ENCODE measurements at places on chromosomes 4 and X.

GRCh38 chrX:129606918-129607317, 47.8 kb downstream of the APLN start:
- peak; percentile 47 for DNase-seq

GRCh38 chr4:183142571-183143550, 43.8 kb downstream of the WWC2 start:
- DNase-seq: no peak

GRCh38 chr4:152352215-152352614, 183.7 kb downstream of the FBXW7 start:
- DNase-seq: no peak

- DNase-seq: no peak
Measured at GRCh38 chr4:152281822-152282221, 254.1 kb downstream of the FBXW7 start.

GRCh38 chrX:72128183-72128834, 3.4 kb downstream of the RTL5 start:
- DNase-seq: no peak

GRCh38 chrX:17030092-17030491, 83.6 kb downstream of the REPS2 start:
- no peak for DNase-seq

- DNase-seq: no peak
Measured at GRCh38 chr4:87734084-87734483, 65.3 kb upstream of the IBSP start.

- DNase-seq: no peak
Measured at GRCh38 chr4:158572608-158573007, 50.9 kb downstream of the RXFP1 start.

DNA sequence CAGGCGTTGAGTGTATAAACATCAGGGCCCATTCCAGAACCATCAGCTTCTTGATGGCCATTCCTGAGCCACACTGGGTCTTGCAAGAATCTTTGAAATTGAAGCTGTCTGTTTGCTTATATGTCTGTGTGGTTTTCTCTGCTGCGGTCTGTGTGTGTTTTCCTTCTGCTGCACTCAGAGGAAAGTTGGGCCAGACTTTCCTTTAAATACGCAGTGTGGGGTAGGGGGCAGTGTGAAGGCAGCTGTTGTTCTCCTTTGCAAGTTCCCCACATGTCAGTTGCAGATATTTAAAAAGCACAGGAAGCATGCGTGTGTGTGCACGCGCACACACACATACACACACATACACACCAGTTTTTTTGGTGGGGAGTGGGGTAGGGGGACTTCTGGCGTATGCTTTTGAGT, 32.1 kb downstream of the CCKAR start:
- no peak for DNase-seq

DNA sequence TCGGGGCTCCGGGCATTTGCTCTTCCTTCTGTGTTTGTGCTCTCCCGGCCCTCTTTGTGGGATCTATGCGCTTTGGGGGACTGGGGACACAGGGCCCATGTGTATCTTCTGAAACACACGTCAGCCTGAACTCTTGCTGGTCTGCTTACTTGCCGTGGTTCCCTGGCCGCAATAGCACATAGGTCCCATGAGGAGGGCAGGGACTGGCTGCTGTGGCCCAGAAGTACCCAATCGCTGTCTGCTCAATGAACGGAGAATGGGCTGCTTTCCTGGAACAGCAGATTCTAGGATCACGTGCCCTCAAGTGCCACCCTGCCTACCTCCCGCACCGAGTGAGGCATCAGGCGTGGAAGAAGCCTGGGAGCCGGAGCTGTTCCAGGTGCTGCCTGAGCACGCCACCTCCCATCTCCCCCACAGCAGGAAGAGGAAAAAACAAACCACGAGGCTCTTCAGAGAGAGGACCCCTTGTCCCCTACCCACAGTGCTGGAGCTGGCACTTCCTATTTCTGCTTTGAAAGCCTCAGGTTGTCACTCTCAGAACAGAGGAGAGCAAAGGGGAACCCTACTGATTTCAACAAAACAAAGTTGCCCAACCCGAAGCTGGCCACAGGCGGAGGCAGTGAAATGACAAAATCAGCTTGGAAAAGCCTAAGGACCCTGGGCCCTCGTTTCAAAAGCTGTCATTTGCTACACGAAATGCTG, 3.8 kb downstream of the G6PD start:
- DNase-seq: no peak

- no peak for DNase-seq
Measured at GRCh38 chr4:108589961-108590360, 30.4 kb upstream of the RPL34 start.

DNA sequence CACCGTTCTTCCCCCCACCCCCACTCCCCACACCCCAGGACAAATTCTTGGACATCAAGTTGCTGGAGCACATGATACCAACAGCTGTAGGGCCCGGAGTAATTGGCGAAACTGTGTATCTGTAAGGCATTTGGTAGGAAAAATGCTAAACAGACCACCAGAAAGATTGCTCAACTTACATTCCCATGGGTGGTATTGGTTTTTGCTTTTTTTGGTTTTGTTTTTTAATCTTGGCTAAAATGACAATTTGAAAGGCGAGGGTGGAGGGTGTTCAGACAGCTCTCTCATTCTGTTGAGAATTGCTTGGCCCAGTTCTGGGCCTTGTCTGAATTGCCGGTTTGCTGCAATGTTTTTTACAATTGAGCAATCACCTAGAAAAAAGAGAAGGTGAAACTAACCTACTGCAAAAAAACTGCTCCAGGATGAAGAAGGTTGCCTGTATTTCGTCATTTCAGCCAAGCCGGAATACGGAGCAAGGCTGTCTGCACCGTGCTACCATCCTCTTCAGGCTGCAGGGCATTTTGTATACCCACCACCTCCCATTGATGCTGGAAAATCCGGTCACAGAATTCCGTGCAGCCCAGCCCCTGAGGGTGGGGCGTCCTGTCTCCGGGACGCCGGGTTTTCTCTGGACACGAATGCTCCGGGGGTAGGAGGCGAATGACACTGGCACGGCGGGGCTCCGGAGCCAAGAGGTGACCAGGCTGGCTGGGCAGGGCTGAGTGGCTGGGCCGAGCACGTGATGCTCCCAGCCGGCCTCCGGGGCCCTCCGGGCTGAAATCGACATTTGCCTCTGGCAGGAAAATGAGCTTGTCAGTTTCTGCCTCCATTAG, at the start of gene CLCN4:
Gene CLCN4, plus strand, starts transcription at position 777 of the 833 bp plus-strand sequence. CDS start 28,058 bp downstream, outside the sequence.
- no peak for DNase-seq

GRCh38 chrX:47564438-47565085, 3.6 kb downstream of the ARAF start:
- DNase-seq: no peak

DNA sequence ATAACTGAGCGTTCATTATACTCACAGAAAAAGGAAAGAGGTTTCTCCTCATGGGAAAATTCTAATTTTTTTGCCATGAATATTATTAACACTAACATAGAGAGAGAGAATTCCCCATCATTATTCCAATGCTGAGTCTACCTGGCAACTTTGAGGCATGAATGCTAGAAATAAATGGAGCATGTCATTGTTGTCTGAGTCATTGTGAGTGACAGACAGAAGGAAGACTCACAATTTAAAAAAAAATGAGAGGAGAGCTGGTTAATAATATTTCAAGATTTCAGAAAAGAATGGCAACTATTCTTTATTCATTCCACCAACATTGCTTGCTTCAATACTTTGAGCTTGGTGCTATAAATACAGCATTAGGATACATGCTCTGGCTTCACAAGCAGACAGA, 170.4 kb upstream of the HS3ST1 start:
- no peak for DNase-seq
